ENCODE measurements at places on chromosomes 16 and 17. TPM values are rescaled to one million over a fixed set of nuclear protein-coding genes. Genes with fewer than 3 reads are reported as not detected.

GRCh38 chr17:4743898-4744297 lies 4.2 kb upstream of the CXCL16 start:
- no peak for DNase-seq

DNA sequence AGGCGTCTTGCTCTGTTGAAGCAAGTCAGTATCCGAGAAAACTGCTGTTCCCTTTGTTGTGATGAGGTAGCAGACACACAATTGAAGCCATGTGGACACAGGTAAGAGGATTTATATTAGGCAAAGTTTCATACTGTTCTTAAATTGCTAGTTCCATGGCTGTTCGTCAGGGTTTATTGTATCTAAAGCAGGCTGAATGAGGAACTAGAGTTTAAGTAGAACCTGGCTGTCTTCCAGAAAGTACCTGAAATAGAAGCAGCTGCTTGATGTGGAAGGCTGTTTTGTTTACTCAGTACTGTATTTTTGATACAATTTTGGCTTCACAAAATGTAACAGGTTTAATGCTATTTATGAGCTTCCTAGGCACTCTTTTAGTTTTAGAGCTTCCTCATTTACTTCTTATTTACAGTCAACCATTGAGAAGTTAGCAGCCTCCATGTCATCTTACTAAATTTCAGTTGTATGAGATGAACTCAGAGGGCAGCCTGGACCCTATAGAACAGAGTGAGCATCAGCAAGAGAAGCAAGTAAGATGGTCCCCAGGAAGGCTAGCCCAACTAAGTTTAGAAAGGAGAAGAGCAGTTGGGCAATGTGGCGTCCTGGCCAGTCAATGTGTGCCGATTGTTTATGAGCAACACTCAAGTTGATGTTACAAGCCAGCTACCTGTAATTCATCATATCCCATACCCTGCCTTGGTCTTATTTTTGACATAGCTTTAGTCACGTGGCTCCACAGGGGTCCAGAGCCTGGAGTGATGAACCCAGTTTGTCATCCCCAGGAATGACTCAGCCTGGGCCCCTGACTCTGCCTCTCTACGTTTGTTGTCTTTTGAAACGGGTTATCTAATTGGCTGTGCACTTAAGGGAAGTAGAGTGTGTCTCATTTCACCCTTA lies 9.7 kb upstream of the ARL2BP start:
- DNase-seq = no peak

GRCh38 chr16:78094166-78094565 lies 5.3 kb upstream of the WWOX start:
- no peak for DNase-seq

GRCh38 chr16:3413730-3414379 lies 12.8 kb downstream of the ZNF174 start:
- no peak for DNase-seq

DNA sequence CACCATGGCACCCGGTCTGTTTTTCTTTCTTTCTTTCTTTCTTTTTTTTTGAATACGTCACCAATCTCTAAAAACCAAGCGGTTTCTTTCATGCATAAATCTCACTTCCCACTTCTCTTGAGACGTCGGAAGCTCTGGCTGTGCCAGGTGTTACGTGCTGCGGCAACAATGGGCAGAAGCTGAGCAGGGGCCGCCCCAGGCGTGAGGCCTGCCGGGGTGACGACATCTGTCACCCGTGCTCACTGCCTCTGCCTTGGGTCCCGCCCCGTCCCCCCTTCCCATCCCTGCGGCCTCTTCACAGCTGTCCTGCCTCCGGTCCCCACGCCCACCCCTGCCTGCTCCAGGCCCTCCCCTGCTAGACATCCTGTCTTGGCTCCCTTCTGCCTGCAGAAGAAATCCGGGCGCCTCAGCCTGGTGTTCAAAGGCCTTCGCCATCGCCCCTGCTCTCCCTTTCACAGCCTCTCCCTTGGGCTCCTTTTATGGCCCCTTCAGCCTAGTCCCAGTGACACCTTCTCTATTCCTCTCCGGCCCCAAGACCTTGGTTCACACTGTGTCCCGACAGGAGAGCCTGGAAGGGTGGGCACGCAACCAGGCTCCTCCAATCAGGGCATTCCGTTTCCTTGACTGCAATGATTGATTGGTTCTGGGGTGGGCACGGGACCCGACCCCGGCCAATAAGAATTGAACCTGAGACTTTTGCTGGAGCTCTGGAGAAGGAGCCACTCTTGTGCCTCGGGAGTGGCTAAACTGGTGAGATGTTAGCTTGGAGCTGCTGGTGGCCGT lies 4.8 kb downstream of the P2RX1 start:
- no peak for DNase-seq

DNA sequence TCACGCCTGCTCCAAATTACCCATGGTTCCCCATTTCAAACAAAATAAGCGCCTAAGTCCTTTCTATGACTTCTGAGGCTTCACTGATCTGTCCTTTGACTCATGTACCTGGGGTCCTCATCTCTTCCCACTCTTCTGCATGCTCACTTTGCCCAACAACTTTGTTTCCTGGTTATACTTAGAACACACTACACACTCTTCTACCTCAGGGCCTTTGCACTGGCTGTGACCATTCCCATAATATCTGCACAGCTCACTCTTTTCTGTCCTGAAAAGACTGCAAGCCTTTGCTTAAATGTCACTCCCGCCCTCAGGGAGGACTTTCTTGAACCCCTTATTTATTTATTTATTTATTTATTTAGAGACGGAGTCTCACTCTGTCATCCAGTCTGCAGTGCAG lies 14.1 kb downstream of the CDH1 start:
- DNase-seq = no peak

GRCh38 chr17:77670173-77670572 lies 288.3 kb upstream of the TNRC6C start:
- DNase-seq = no peak

DNA sequence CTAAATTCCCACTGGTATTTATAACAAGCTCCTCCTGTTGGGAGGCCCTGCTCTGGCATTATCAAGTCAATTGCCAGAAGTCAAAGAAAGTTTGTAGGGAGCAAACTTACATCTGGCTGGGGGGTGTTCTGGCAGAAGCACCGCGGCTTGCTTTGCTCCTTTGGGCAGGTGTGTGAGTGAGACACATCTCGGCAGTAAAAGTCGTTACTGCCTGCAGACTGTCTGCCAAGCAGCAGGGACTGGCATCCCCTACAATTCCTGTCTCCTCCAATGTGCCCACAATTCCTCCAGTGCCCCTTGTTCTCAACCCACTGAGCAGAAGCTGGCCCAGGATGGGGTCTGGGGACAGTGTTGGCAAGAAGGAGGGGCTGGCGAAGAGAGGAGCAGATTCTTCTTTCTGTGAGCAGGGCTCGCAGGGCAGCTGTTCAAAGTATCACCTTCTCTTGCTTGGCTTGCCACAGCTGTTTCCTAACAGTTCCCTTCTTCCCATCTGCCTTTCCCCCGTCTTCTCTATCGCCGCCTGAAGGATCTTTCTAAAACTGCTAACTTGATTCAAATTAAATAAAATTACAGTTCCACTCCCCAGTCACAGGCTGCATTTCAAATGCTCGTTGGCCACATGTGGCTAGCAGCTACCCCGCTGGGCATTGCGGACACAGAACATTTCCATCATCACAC lies 30.2 kb downstream of the SPACA3 start:
- DNase-seq = no peak

Gene EVI2B
- 36.9 TPM for total RNA-seq

Gene WIPF2
- total RNA-seq = 12.9 TPM

Gene CD300H
- total RNA-seq = not detected

Gene VTN
- total RNA-seq = 82.4 TPM

Gene RNF135
- total RNA-seq = 24.7 TPM

Gene CMTM2
- 1.1 TPM for total RNA-seq

Gene CMTR2
- 29.5 TPM for total RNA-seq

Measured in omental fat pad (tissue), 4 donors.